ENCODE measurements at places on chromosomes 5 and 9.
A peak's percentile ranks its signal among the peaks of the same experiment; 100 is the strongest.

DNA sequence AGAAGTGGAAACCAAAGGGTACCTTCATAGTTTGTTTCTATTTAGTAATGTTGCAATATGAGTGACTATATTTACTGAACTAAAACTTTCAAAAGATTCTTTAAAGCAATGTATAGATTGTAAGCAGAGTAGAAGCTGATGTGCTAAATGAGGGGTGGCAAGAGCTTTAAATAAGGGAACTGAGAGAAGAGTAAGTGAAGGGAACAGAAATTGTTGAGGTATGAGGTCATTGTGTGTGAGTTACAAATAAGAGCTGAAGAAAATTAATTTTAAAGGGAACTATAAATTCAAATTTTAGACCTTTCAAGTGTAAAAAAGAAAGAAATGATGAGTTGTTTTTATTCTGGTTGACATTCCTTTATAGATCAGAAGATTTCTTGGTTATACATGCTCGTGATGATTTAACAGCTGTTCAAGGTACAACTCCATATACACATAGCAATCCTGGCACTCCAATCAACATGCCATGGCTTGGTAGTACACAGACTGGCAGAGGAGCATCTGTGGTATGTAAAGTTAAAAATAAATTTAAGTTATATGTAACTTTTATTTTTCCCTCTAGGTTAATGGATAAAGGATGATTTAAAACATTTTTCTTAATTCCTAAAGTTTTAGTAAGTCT is 135.1 kb upstream of the TNFAIP8 start:
- DNase-seq, result no peak

GRCh38 chr5:53429706-53430105 is 50.7 kb upstream of the FST start:
- no peak for DNase-seq

- peak; percentile 55 for DNase-seq
Observed at GRCh38 chr5:16784843-16785791, 151.0 kb downstream of the MYO10 start.

DNA sequence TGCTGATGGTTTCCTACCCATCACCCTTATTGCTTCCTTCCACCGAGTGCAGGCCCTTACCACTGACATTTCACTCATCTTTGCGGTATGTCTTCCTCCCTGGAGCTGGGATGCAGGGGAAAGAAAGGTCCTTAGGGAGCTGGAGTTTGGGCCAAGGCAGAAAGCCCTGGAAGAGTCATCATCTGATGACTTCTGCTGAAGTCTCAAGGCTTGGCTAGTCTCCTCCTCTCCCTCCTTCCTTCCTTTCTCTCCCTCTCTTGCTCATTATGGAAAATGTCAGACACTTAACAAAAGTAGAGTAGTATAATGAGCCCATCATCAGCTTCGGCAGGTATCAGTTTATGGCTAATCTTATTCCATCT is 40.0 kb downstream of the LARP1 start:
- DNase-seq, result no peak

- DNase-seq, result peak; percentile 88
Observed at GRCh38 chr5:138068742-138069600, 14.9 kb upstream of the WNT8A start.

Measured in activated CD4-positive, alpha-beta T cell treated with anti-CD3 and anti-CD28 coated beads, Interleukin-2, amount 50 U/mL, for 48 hours (primary cell).